Glomerular endothelial cell (primary cell): ENCODE measurements at places on chromosomes 16 and 17. TPM values are rescaled to one million over a fixed set of nuclear protein-coding genes. Genes with fewer than 3 reads are reported as not detected.

Gene HOXB2
- total RNA-seq: 16.6 and 39.7 TPM in 2 replicates

Gene KIF2B
- not detected in 2 replicates for total RNA-seq

Gene SREBF1
- 79.4 and 121 TPM in 2 replicates for total RNA-seq

Gene ASGR1
- 2.6 and 5.4 TPM in 2 replicates for total RNA-seq

Gene ITGAE
- total RNA-seq: 10.5 and 13.3 TPM in 2 replicates

Gene TPSAB1
- total RNA-seq: not detected in 2 replicates

Gene CTRL
- 0.12 and 0.34 TPM in 2 replicates for total RNA-seq

Gene SMARCD2
- 79.5 and 105 TPM in 2 replicates for total RNA-seq

Gene PTGES3L
- total RNA-seq: 2.4 and 3.2 TPM in 2 replicates

Gene ZNF689
- 9.0 and 11.4 TPM in 2 replicates for total RNA-seq

Gene CDH11
- total RNA-seq: 43.8 and 99.6 TPM in 2 replicates

DNA sequence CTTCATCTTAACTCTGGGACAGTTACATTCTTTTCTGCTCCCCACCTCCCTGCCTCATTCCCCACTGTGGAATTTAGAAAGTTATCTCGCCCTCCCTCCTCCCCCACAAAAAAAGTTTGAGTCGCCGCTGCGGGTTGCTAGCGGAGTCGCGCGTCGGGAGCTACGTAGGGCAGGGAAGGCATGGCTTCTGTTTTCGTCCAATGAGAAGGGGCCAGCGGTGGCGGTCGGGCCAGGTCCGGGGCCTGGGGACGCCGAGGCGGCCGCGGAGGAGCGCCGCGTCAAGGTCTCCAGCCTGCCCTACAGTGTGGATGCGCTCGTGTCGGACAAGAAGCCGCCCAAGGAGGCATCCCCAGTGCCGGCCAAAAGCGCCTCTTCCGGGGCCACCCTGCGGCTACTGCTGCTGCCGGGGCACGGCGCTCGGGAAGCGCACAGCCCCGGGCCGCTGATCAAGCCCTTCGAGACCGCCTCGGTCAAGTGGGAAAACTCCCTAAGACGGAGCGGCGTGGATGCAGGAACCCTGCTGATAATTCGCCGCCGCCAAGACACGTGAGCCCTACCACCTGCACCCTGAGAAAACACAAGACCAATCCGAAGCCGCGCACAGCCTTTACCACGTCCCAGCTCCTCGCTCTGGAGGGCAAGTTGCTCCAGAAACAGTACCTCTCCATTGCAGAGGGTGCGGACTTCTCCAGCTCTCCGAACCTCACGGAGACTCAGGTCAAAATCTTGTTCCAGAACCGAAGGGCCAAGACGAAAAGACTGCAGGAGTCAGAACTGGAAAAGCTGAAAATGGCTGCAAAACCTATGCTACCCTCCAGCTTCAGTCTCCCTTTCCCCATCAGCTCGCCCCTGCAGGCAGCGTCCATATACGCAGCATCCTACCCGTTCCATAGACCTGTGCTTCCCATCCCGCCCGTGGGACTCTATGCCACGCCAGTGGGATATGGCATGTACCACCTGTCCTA is 8.9 kb downstream of the OR4D1 start:
- DNase-seq: no peak

DNA sequence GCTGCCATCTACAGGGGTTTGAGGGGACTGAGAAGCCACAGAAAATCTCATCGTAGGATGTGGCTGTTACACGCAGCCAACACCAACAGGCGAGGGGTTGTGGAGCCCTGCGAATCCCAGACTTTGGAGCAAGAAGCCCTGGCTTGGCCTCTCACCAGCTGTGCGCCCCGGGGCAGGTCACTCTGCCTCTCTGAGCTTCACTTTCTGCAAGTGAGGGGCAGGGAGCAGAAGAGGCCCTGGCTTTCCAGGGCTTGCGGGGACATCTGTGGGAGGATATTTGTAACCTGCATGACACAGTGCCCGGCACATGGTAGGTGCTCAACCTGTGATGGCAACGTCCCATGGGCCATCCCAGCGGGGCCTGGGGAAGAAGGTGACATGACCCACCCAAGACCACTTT is 32.9 kb upstream of the CIBAR2 start:
- DNase-seq: no peak

- DNase-seq: no peak
Observed at GRCh38 chr16:85923153-85924021, 24.4 kb downstream of the IRF8 start.

- no peak for DNase-seq
Observed at GRCh38 chr16:9328411-9328810, 237.0 kb downstream of the HAPSTR1 start.

DNA sequence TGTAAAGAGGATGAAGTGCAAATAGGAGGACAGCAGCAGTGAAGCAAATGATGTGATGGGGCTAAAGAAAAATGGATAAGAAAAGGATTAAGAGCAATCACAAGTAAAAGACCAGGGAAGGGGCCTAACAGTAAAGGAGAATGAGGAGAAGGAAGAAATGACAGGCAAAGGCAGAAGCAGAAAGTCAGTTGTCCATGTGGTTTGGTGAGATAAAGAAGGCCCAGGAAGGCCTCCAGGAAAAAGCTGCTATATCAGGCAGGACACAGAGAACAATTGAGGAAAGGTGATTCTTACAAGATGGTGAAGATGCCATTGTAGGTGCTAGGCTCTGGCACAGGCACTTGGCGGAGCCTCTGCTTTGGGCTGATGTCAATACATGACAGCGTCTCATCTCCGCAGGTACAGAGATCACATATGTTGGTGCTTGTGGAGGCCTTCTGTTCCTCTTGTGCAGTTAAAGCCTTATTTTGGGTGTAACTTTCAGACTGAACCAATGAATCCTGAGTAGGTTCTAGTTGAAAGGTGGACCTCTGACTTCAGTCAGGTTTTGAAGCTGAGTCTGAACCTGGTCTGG is 18.1 kb downstream of the RDM1 start:
- no peak for DNase-seq

DNA sequence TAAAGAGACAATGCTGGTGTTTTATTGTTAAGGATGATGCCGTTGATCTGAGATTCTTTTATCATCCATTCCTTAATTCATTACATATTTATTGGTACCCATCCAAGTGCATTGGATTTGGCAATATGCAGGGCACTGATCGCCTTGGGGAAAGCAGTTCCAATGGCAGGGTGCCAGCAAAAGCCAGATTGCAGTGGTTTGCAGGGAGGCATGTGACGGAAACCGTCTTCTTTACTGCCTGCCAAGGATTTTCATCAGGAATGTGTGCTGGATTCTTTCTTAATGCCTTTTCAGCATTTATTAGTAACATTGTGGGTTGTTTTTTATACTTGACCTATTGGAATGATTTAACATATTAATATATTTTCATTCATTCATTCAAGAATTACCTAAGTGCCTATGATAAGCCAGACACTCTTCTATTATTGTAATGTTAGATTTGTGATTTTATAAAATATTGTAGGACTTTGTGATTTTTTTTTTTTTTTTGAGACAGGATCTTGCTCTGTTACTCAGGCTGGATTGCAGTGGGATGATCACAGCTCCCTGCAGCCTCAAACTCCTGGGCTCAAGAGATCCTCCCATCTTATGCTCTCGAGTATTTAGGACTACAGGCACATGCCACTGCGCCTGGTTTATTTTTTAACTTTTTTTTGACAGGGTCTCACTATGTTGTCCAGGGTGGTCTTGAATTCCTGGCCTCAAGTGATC is 93.4 kb upstream of the TNRC6A start:
- DNase-seq: peak; percentile 45

DNA sequence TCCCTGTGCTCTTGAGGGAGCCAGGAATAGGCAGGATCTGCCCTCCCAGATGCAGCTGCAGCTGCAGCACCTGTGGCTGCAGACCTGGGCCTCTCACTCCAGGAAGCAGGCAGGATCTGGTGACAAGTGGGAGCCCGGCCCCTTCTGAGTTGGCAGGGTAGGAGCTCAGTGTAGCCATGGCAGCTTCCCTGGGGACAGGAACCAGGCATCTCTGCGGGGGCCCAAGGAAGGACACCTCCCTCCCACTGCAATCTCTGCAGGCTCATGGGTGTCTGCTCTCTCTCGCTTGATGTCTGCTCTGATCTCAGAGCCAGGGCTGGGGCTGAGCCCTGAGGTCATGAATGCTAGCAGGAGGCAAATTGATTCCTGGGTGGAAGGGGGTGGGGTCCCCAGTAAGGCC is 592.5 kb upstream of the CA10 start:
- no peak for DNase-seq

DNA sequence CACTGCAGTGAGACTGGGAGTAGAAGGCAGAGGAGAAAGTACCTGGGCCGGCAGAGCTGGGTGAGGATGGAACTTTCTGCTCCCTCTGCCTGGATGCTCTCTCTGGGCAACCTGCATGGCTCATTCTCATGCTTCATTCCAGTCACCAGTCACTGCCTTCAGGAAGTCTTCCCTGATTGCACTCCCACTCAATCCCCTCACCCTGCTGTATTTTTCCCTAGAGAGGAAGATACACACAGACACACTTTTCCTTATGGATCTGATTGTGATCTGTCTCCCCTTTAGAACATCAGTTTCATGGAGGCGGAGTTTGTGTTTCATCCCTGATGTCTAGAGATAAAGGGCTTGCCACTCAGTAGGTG is 44.9 kb downstream of the MEAK7 start:
- no peak for DNase-seq

GRCh38 chr17:28612936-28613872 is 781 bp downstream of the RSKR start:
- no peak for DNase-seq

DNA sequence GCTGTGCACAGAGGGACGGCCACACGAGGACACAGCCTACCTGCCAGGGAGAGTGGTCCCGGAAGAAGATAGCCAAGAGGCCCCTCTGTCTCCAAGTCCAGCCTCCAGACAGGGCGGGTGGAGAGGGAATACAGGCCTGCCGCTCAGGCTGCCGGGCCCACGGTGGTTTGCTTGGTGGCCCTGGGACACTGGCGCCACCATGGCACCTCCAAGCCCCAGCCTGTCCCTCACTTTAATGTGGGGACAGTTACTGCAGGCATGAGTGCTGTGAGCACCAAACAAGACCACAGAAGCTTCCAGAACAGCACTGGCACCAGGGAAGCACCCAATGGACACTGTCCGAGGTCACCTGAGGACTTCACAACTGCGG is 22.0 kb upstream of the CHMP6 start:
- no peak for DNase-seq

DNA sequence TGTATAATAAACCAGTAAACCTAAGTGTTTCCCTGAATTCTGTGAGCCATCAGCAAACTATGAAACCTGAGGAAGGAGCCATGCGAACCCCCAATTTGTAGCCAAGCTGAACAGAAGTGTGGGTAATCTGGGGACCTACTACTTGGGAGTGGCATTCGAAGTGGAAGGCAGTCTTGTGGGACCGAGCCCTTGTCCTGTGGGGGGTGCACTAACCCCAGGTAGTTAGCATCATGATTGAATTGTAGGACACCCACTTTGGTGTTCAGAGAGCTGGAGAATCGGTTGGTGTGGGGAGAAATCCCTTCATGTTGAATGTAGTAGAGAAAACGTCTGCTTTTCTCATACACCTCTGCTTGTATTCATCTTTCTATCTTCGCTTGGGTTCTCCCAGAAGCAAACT is 79.7 kb upstream of the CPHXL start:
- no peak for DNase-seq

GRCh38 chr16:23788685-23789084 is 33.9 kb downstream of the CHP2 start:
- DNase-seq: no peak

- no peak for DNase-seq
Observed at GRCh38 chr17:80026359-80027042, 9.2 kb downstream of the TBC1D16 start.

GRCh38 chr16:17333229-17333628 is 137.5 kb downstream of the XYLT1 start:
- DNase-seq: no peak

- no peak for DNase-seq
Observed at GRCh38 chr16:25108054-25108453, 3.5 kb upstream of the LCMT1 start.

DNA sequence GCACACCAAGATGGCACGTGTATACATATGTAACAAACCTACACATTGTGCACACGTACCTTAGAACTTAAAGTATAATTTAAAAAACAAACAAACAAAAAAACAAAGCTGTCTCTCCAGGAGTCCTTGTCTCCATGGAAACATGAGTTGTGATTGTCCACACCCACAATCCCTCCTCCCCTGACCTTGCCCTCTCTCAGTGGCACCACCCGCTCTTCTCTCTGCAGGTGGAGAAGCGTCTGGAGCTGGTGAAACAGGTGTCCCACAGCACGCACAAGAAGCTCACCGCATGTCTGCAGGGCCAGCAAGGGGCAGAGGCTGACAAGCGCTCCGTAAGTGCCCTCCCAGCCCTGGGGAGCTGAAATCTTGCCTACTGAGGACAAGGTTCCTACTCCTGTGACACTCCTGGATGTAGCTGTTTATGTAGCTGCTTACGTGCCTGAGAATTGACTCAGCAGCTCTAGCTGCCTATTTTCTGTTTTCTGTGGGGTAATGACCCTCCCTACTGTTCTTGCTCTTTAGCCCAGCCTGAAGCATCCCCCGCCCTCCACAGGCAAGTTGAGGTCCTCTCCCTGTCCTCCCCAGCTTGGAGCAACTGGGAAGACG is 107.0 kb downstream of the ARHGAP44 start:
- no peak for DNase-seq
